ENCODE measurements at places on chromosomes 13 and 19. TPM values are rescaled to one million over a fixed set of nuclear protein-coding genes. Genes with fewer than 3 reads are reported as not detected.

DNA sequence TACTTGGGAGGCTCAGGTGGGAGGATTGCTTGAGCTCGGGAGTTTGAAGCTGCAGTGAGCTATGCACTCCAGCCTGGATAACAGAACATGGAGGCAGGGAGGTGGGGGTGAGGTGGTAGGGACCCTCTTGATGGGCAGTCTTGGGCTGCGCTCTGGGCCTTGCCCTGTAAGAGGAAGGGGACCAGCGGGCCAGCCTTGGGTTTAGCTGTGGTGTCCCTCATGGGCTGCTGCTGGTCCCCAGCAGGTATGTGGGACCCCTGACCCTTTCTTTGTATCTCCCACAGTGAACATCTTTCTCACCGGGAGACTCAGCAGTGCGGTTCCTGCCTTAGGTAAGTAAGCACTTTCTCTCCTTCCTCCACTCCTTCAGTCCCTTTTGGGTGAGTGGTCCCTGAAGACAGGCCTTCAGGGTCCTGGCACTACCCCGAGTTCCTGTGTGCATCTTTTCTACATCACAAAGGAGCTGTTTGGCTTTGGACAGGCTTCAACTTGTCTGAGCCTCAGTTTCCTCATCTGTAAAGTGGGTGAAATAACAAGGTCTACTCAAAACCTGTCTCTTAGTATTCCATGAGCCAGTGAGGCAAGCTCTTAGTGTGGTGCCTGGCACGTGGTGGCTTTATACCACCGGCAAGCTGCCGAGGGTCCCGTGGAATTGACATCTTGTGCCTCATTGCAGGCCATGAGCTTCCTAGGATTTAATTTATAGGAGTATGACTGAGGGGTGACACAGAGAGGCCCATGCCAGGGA is 2.5 kb downstream of the LRP3 start:
- DNase-seq = no peak

Gene CACNG6
- 1.4 TPM for total RNA-seq

Gene C19orf33
- 843 TPM for total RNA-seq

Gene PRRG2
- 9.3 TPM for total RNA-seq
